ENCODE measurements at places on chromosomes 2 and 18.

- no peak for DNase-seq
These were observed 18.2 kb downstream of the KIDINS220 start for GRCh38 chr2:8819194-8819593.

DNA sequence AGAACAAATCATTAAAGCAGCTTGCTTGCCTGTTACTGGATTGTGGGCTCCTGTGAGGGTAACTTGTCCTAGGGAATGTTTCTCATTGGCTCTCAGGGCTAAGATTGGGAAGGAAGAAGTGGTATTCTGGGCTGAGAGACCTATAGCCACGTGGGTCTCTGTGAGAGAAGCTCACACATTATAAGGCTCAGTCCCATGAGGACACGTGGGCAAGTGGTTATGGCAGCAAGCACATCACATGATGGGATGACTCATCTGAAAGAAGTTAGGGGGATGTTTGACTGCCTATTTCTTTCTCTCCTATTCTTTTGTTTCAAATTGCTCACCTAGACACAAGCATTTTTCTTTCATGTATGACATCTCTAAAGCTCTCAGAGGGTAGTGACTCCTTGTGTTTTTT lies 418.0 kb upstream of the ST6GAL2 start:
- no peak for DNase-seq

DNA sequence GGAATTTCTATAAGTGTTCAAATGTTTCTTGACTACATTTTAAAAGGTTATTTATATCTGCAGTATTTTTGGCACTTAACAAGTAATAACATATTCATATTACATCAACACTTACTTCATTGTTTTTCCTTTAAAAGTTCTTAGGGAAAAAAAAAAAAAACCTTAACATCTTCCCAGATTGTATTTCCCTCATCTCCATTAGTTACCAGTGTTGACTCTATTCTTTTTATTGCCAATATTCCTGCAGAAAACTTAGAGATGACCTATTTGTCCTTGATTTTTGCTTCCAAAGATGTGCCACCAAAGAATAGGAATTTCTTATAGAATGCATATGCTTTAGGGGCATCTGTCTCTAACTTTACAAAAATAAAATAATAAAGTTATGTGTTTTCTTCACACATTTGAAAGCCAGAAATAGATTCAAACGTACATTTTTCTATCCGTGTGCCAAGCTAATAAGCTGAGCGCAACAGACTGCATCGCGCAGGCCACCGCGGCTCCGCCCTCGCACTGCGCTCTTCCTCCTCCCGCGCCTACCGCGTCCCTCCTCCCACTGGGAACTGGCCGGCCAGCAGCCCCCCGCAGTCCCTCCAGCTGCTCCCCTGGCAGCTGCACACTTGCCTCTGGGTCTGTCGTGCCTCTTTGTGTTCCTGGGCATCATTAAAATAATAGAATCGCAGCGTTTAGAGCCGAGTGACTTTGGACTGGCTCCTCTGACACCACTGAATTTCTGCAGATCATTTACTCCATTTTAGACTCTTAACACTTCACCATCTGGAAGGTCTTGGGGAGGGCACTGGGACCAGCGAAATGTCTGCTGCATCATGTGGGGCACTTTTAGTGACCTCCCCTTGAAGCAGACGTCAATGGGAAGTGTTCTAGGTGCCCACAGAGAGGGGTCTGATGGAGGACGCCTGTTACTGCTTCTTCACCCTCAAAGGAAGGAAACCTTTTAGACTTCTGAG lies 21.2 kb upstream of the NAB1 start:
- no peak for DNase-seq

- DNase-seq, result no peak
These were observed 1632.8 kb upstream of the CELF4 start for GRCh38 chr18:39198376-39198775.

DNA sequence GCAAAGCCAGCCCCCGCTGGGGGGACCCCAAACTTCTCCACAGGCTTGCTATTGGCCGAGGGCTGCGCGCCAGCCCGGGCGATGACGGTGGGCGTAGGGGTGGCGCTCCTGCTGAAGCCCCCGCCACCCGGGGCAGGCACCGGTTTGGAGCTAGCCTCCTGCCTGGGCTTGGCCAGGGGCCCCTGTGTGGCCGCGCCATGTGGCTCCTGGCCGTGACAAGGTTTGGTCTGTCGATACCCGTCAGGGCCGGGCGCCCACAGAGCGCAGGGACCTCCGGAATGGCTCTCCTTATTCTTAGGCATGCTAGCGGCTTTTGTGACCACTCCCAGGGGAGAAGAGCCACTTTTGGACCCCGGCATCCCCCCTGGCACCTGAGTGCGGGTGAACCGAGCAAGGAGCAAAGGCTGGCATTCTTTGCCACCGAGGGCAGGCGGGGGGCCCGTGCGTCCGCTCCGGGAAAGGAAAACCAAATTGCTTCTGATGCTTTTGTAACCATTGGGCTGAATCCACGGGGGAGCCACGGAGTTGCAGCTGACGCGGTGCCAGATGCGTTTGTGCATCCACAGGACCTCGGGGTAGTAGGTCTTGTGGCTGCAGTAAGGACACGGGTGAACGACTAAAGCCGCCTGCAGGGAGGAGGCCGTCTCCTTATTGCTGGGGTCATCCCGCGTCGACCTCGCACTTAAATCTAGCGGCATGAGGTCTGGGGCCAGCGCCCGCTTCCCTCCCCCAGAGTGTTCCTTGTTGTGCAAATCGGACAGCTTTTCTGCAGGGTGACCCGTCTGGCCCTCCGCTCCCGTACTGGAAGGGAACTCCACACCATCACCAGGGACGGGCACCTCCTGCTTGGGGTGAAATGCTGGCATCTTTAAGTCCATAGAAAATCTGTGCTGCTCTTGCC lies 115.6 kb downstream of the ZNF516 start:
- no peak for DNase-seq

DNA sequence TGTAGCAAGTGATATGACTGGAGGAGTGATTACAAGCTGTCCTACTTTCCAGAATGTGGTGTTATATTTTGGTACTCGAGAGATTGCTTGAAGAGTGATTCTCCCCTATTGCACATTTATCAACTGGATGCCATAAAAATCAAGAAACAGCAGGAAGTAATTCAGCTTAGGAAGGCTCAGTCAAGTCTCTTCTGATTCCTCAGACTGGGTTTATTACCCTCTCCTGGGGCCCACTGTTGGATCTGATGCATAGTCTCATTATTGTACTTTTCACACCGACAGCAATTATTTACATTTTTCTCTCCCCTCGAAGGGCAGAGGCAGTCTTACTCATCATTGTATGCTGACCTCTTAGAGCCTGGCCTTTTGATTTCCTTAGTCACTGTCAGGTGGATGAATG lies 9.3 kb downstream of the NOSTRIN start:
- no peak for DNase-seq

DNA sequence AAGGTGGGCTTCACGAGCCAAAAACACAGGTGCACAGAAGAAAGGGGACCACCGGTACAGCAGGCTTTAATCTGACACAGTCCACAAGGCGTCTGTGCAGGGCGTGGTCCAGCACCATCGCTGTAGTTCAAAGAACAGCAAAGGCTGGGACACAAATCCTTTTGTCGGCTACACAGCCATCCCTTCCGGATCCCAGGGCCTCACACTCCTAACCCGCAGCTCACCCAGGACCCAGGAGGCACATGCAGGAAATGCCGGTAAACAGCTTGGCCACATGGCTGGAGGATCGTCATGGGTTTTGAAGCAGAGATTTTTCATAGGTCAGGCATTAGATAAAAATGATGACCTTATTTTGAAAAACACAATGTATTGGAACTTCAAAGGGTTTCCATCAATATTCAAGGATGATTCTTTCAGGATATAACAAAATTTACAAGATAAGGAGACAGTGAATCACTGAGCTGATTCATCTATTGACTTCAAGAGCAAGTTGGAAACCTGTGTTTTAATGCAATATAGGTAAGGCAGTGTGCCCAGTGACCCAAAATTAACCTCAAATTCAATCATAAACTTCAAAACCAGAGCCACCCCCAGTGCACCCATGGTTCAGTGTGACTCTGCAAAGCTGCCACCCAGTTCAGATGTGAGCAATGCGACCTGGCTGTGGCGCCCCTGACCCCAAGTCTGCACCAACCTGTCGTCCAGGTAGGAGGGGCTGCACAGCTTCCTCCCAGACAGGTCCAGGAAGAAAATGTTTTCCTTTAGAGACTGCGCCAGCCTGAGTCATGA lies 74.4 kb downstream of the TMEM18 start:
- no peak for DNase-seq

GRCh38 chr2:132680544-132680943 lies 10.5 kb upstream of the LYPD1 start:
- DNase-seq, result no peak

- DNase-seq, result no peak
These were observed 115.3 kb upstream of the NDUFV2 start for GRCh38 chr18:8987241-8987640.

DNA sequence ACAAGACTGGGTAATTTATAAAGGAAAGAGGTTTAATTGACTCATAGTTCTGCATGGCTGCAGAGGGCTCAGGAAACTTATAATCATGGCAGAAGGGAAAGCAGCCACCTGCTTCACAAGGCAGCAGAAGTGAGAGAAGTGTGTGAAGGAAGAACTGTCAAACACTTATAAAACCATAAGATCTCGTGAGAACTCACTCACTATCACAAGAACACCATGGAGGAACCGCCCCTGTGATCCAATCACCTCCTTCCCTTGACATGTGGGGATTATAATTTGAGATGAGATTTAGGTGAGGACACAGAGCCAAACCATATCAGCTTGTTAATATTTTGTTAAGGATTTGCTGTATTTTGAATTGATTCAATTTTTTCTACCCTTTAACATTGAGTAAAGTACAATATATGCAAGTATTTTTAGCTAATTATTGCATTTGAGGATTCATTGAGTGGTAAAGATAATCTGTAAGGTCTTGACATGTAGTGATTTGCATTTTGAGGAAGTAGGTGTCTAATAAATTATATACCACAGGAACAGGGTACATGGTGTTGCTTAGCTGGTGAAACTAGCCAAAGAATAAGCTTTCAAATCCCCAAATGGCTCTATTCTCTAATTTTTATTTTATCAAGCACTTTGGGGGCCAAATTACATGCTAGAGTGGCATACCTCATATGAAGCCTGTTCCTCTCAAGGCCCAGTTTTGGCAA lies 3.9 kb upstream of the C2orf69 start:
- DNase-seq, result no peak

GRCh38 chr2:70531419-70532086 lies 22.1 kb downstream of the TGFA start:
- no peak for DNase-seq

Measured in LNCaP clone FGC (cell line).